ENCODE measurements at places on chromosomes 2 and 18.

DNA sequence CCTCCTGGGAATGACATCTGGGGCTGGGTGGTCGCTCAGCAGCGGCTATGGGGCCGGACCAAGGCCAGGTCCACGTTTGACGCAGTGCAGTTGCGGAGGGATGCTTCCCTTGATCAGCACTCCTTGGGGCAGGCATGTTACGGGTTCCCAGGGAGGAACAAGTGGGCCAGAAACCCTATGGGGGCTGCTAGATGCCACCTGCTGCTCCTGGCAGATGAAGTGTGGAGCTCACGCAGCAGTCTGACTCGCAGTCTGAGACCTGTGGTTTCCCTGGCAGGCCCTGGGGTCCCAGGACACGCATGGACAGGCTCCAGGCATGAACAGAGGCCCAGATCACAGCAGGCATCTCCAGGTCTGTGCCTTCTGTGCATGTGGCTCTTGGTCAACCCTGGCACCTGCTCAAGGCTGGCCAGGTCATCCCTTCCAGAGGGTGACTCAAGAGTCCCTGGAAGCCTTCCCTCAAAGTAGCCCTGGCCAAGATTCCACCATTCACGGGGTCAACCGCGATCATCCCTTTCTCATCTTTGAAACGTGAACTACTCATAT, 20.0 kb downstream of the KCNF1 start:
- H3K4me1 ChIP-seq: peaks cover 17% of the 10 kb centered on the region
- no peaks in the 10 kb centered on the region for H3K27me3 ChIP-seq
- H3K27ac ChIP-seq: no peak overlapping the region
- no peak for DNase-seq
- H3K36me3 ChIP-seq: no peaks in the 10 kb centered on the region

GRCh38 chr2:113324684-113325160, 46.0 kb upstream of the PAX8 start:
- H3K27me3 ChIP-seq: peaks cover 6% of the 10 kb centered on the region
- peak overlapping the region; percentile 77 for H3K4me3 ChIP-seq
- H3K27ac ChIP-seq: no peak overlapping the region
- DNase-seq: peak; percentile 79
- H3K36me3 ChIP-seq: no peaks in the 10 kb centered on the region

GRCh38 chr2:156157670-156158069, 174.9 kb downstream of the NR4A2 start:
- H3K27ac ChIP-seq: no peak overlapping the region
- H3K27me3 ChIP-seq: no peaks in the 10 kb centered on the region
- H3K4me1 ChIP-seq: peaks cover 60% of the 10 kb centered on the region
- peak; percentile 17 for DNase-seq

- H3K4me1 ChIP-seq: peaks cover 13% of the 10 kb centered on the region
- no peaks in the 10 kb centered on the region for H3K36me3 ChIP-seq
- H3K4me3 ChIP-seq: no peak overlapping the region
- H3K27ac ChIP-seq: no peak overlapping the region
- no peak for DNase-seq
- peaks cover 12% of the 10 kb centered on the region for H3K27me3 ChIP-seq
These were observed 383.5 kb downstream of the ZEB2 start for GRCh38 chr2:144136297-144137010.

GRCh38 chr18:69528435-69528834, 127.7 kb downstream of the DOK6 start:
- H3K4me1 ChIP-seq: no peaks in the 10 kb centered on the region
- no peak overlapping the region for H3K4me3 ChIP-seq
- H3K36me3 ChIP-seq: no peaks in the 10 kb centered on the region
- no peaks in the 10 kb centered on the region for H3K27me3 ChIP-seq
- H3K27ac ChIP-seq: no peak overlapping the region
- no peak for DNase-seq

DNA sequence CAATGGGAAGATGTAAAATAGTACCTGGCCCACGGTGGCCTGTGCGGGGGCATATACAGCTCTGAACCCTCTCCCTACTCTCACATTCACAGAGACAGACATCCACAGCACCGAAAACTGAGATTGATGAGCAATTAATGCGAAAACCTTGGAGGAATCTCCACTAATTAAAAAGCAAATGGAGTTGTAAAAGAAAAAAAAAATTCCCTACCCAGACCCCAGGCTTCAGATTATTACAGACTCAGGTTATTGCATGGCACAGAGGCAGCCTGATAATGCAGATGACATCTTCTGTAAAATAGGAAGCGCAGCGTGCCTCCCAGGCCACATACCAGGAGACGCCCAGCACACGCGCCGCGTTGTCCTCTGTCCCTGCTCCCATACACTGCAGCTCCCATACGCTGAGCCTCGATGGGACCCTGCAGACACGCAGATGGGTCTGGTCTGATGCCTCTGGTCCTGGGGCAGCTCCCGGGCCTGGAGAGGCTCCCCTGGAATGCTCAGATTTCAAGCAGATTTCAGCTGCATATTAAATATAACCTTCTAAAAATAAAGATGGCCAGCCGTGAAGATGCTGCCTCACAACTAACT, 496.1 kb upstream of the MYT1L start:
- H3K36me3 ChIP-seq: no peaks in the 10 kb centered on the region
- no peak overlapping the region for H3K27ac ChIP-seq
- H3K27me3 ChIP-seq: no peaks in the 10 kb centered on the region
- no peak for DNase-seq
- H3K4me3 ChIP-seq: no peak overlapping the region
- H3K4me1 ChIP-seq: no peaks in the 10 kb centered on the region

GRCh38 chr2:58543442-58543841, 302.3 kb upstream of the FANCL start:
- no peaks in the 10 kb centered on the region for H3K36me3 ChIP-seq
- no peak for DNase-seq
- H3K4me3 ChIP-seq: no peak overlapping the region
- peak overlapping the region; percentile 58 for H3K27ac ChIP-seq
- peaks cover 48% of the 10 kb centered on the region for H3K4me1 ChIP-seq

- H3K4me1 ChIP-seq: peaks cover 14% of the 10 kb centered on the region
- DNase-seq: no peak
- H3K4me3 ChIP-seq: no peak overlapping the region
- no peaks in the 10 kb centered on the region for H3K27me3 ChIP-seq
- H3K36me3 ChIP-seq: no peaks in the 10 kb centered on the region
- no peak overlapping the region for H3K27ac ChIP-seq
These were observed 675.5 kb downstream of the LRP1B start for GRCh38 chr2:141455211-141455826.

DNA sequence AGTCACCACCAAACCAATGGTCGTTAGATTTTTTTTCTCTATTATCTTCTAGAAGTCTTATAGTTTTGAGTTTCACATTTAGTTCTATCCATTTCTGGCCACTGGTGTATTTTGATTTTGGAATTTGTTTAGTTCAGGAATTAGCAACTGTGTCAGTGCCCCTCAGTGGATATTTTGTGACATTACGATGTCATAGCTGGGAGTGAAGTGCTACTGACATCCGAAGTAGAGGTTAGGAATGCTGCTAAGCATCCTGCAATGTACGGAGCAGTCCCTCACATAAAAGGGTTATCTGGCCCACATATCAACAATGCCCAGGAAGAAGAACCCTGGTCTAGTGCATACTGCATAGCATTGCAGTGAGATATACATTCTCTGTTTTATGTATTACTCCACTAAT, 157.4 kb upstream of the RGPD4 start:
- H3K36me3 ChIP-seq: no peaks in the 10 kb centered on the region
- no peak overlapping the region for H3K4me3 ChIP-seq
- peak; percentile 15 for DNase-seq
- no peak overlapping the region for H3K27ac ChIP-seq
- no peaks in the 10 kb centered on the region for H3K27me3 ChIP-seq

Measured in GM23338 (cell line).